ENCODE measurements at places on chromosomes 5 and 9. TPM values are rescaled to one million over a fixed set of nuclear protein-coding genes. Genes with fewer than 3 reads are reported as not detected.

The FAXDC2 gene
- 0.84 TPM for total RNA-seq

The BTF3 gene
- total RNA-seq, result 639 TPM

The MCIDAS gene
- 0.27 TPM for total RNA-seq

The MCTP1 gene
- 6.8 TPM for total RNA-seq

The C5orf58 gene
- total RNA-seq, result not detected

The PCDHGA8 gene
- total RNA-seq, result 0.08 TPM

The FAT2 gene
- total RNA-seq, result 78.3 TPM

The BAAT gene
- not detected for total RNA-seq

Measured in hair follicular keratinocyte (primary cell).